ENCODE measurements at places on chromosomes 4 and X.

DNA sequence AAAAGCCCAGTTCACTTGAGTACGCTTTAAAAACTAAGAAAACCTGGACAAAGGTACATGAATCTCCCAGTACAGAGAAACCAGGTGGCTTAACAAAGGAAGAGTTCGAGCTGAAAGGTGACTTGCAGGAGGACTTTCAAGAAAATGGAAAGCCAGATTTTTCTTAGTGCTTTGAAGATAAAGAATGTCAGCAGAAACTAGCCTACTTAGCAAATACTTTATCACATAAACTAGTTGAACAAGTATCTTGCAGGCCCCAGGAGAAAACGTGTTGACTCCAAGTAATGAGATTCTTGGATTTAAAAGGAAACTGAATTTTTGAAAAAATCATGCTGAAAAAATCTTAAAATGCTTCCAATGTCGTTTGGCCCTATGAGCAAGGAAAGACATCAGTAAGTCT lies 26.4 kb downstream of the CDKN2AIP start:
- DNase-seq: no peak

- no peak for DNase-seq
These were observed 422.6 kb upstream of the TENM3 start for GRCh38 chr4:181820553-181820952.

DNA sequence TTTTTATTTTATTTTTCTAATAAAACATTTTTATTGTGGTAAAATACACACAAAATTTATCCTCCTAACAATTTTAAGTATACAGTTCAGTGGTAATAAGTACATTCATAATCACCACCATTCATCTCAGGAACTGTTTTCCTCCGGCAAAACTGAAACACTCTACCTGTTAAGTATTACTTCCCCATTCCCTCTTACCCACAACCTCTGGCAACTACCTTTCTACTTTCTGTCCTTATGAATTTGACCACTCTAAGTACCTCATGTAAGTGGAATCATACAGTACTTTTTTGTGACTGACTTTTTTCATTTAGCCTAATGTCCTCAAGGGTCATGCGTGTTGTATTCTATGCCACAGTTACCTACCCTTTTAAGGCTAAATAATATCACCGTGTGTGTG lies 21.1 kb upstream of the HSFX4 start:
- DNase-seq: no peak

- DNase-seq: no peak
These were observed 393.6 kb downstream of the CENPC start for GRCh38 chr4:67151376-67152343.

GRCh38 chr4:5128569-5128968 lies 77.3 kb downstream of the STK32B start:
- no peak for DNase-seq

DNA sequence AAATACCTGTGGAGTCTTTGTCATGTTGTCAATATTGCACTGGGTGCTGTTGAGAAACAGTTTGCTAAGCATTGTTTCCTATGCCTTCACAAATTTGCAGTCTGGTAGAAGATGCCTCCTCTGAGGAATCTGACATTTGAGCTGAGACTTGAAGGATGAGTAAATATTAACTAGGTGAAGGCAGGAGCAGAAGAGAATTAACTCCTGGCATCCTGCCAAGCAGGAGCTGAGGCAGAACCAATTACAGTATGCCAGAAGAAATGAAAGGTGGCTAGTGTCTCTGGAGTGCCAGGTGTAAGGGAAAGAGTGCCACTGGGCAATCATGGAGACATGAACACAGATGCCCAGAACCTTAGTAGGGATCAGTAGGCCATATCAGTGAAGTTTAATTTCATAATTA lies 1778.2 kb upstream of the PCDH10 start:
- DNase-seq: no peak

GRCh38 chrX:114635986-114636385 lies 52.1 kb downstream of the HTR2C start:
- DNase-seq: no peak

GRCh38 chrX:13257223-13258051 lies 62.4 kb downstream of the ATXN3L start:
- no peak for DNase-seq

DNA sequence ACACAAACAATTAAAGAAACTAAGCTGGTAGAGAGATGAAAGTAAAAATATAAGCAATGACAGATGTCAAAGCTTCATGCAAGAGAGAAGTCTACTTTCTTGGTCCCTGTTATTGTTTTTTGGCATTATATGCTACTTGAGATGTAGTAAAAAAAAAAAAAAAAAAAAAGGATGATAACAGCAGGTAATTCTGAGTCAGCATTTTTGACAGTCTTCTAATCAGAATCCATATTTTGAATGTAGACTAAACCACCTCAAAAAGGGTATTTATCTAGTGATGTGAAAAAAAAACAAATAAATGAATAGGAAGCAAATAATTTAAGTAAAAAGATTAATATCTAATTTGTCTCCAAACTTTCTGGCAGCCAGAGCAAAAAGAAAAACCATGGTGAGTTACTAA lies 422.2 kb upstream of the CPEB2 start:
- no peak for DNase-seq

GRCh38 chr4:75686346-75686745 lies 13.1 kb upstream of the G3BP2 start:
- no peak for DNase-seq

GRCh38 chr4:98343626-98344025 lies 82.4 kb downstream of the RAP1GDS1 start:
- DNase-seq: no peak

DNA sequence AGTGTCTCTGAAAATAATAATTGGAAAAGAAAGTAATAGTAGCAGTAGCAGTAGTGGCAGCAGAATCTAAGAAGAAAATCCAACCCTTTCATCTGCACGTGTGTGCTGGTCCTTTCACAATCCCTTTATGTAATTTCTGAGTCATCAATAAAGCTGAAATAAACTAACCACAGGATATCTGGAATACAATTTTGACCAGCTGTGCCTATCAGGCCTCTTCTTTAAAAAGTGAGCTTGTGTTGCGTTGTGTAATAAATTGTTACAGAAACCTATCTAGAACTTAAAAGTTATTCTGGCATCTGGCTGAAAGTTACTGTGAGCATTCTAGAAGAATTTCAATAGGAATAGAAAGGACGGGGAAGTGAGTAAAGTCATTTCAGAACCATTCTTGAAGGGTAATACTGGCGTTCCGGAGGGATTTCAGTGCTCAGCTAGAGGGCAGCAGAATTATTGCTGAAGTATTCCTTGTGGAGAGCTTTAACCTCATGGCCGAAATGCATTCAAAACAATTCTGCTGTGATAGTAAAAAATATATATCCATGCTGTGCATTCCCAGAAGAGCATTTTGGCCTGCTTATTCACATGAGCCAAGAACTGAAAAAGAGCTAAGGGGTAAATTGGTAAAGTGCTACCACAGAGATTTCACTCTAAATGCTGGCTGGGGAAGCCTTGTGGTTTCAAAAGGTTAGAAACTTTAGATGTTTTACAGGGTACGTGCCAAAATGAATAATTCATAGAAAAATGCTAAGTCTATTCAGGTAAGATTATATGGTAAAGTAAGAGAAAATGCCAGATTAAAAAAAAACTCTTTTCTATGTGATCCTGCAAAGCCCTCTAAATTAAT lies 260.6 kb downstream of the NKX6-1 start:
- no peak for DNase-seq

- DNase-seq: no peak
These were observed at the start of gene AWAT2 for GRCh38 chrX:70049925-70050324. AWAT2 (minus strand) TSS chrX:70049938; CDS start chrX:70049932, 6 bp downstream.

- no peak for DNase-seq
These were observed 11.9 kb upstream of the TRIML1 start for GRCh38 chr4:188127214-188127874.

GRCh38 chrX:120446498-120446897 lies 22.6 kb downstream of the LAMP2 start:
- no peak for DNase-seq

DNA sequence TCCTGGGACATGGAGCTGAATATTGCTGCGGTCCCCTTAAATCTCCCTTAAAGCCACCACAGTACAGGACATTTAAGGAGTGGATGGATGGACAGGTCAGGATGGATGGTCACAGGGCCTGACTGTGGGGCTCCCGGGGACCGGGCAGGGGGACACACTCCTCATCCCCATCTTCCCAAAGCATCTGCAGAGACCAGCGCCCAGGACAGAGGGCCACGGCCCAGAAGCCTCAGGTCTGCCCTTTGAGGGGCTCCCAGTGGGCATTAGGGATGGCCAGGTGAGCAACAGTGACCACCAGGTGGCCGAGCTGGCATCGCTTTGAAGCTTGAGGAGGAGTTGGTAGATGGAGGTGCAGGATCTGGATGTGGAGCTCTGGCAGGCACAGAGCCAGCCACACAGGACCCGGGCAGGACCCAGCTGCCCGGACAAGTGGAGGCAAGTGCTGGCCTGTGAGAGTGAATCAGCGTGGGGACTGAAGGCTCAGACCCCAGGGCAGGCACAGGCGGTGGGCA lies 51.4 kb downstream of the ABLIM2 start:
- no peak for DNase-seq

- no peak for DNase-seq
These were observed 87.1 kb downstream of the TSPAN5 start for GRCh38 chr4:98571161-98571786.

DNA sequence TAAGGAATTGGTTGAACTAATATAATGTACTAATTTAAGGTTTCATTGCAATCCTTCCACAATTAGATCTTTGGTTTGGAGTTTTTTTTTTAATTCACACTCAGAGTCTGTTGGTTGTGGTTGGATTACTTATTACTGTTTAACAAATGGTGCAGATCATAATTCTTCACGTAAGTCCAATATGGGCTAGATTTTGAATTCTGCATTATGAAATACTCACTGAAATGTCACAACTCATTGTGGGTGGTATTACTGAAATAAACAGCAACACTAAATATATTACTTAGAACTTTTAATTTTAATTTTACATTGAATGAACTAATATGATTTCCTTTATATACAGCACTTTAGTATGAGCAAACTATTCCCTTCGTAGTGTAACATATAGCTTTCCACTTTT lies 94.2 kb upstream of the MYOZ2 start:
- DNase-seq: no peak

- DNase-seq: no peak
These were observed 223.5 kb upstream of the FAM241A start for GRCh38 chr4:111921714-111922113.

- DNase-seq: no peak
These were observed 35.7 kb downstream of the ADH5 start for GRCh38 chr4:99052902-99053301.

- no peak for DNase-seq
These were observed 607 bp upstream of the DKC1 start for GRCh38 chrX:154761977-154762536.

- DNase-seq: no peak
These were observed 375.5 kb downstream of the NAF1 start for GRCh38 chr4:162791226-162791625.

- no peak for DNase-seq
These were observed 50.1 kb upstream of the CRMP1 start for GRCh38 chr4:5942947-5943346.

DNA sequence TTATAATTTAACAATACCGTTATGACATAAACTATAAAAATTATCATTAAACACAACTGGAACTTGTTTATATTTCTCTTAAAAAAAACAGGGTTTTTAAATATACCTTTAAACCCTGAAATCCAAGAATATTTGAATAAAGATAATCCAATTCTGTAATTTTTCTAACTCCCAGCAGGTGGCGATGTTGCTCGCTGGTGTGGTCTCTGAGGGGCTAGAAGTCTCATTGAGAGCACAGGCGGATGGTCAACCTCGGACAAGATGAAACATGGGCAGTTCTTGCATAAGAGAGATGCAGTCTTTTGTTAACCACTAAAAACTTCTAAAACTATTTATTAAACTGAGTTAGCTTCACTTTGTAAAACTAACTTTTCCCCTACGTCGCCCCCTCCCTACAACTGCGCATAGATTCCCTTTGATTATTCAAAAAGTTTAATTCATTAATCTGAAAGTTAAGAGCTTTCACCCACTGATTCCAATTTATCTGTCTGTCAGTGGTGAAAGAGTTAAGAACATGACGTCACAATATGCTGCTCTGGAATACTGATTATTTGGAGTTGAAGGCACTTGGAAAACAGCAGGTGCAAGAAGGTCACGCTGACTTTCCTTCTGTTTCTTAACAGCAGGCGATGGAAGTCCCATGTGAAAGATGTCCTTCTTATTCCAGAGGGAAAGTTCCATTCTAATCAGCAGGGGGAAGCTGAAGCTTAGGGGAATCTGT lies 29.5 kb downstream of the DMP1 start:
- no peak for DNase-seq

DNA sequence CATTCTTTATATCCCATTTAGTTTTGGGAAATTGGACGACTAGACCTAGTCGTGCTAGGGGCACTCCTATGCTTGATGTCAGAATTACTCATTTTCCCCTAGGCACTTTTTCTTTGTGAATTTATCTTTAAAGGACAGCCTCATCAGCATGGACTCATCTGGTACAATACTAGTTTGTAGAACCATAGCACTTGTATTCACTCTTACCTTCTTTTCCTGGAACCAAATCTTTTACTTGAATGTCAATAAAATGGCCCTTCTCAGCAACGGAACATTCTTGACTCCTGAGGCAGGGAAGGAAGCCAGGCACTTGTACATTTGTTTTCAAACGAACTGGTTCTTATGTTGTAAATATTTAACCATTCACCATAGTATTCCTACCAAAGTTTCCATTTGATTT lies 187.1 kb downstream of the SHROOM3 start:
- DNase-seq: no peak

GRCh38 chrX:65926095-65927019 lies 113.5 kb downstream of the VSIG4 start:
- no peak for DNase-seq

DNA sequence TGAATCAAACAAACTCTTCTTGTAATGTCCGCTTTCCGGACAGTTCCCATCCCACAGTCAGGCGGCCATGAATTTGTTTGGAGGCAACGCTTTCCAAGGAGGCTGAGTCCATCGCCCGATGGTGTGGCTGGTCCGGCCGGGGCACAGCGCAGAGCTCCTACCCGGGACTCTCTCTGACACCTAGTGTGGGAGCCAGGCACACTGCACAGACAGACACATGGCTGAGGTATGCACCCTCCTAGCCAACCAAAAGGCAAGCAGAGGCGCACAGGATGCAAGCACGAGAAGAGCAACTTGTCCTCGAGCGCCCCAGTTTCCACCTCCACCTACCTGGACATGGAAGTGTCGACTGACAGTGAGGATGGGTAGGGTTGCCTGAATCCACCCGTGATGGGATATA lies 87.5 kb downstream of the LEF1 start:
- DNase-seq: no peak

- DNase-seq: no peak
These were observed 35.0 kb upstream of the HMX1 start for GRCh38 chr4:8906668-8906970.

Measured in stimulated activated CD8-positive, alpha-beta memory T cell treated with anti-CD3 and anti-CD28 coated beads, Interleukin-4, amount 100 ng/mL, for 4 hours (primary cell).